ENCODE measurements at places on chromosomes 12 and 14.

DNA sequence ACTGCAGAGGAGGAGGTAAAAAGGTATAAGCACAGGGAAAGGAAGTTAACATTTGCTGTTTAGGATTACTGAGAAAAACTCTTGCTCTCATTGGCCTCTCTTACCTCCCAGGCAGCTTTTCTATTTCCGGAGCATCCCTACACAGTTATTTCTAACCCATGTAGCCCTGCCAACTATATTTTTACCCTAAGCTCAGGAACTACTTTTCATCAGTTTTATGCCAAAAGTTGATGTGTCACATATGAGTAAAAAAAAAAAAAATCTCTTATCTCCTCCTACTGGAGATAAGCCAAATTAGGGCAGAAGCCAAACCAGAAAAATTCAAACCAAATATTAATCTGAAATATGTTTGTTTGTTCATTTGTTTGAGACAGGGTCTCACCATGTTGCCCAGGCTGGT is 34.4 kb upstream of the PSMA6 start:
- no peak for DNase-seq

DNA sequence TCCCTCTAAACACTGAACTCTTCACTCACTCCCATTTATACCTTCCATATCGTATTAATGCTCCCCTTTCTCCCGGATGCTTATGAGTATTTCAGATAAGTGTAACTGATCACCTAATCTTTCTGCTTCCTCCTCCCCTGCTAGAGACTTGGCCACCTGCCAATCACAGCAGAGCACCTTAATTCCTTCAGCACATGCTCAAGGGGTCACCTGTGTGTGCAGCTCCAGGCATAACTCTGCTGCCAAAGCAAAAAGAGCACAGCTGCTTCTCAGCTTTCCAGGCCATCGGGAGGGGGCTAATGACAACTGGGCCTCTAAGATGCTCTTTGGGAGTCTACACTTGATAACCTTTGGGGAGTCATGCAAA is 106.9 kb upstream of the DYRK2 start:
- DNase-seq = no peak

- DNase-seq = no peak
These were observed 14.6 kb upstream of the FBXO34 start for GRCh38 chr14:55256586-55256985.

DNA sequence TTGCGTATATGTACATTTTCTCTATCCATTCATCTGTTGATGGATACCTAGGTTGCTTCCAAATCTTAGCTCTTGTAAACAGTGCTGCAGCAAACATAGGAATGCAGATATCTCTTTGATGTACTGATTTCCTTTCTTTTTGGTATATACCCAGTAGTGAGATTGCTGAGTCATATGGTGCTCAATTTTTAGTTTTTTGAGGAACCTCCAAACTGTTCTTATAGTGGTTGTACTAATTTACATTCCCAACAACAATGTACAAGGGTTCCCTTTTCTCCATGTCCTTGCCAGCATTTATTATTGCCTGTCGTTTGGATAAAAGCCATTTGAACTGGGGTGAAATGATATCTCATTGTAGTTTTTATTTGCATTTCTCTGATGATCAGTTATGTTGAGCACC is 44.3 kb downstream of the PELI2 start:
- no peak for DNase-seq

DNA sequence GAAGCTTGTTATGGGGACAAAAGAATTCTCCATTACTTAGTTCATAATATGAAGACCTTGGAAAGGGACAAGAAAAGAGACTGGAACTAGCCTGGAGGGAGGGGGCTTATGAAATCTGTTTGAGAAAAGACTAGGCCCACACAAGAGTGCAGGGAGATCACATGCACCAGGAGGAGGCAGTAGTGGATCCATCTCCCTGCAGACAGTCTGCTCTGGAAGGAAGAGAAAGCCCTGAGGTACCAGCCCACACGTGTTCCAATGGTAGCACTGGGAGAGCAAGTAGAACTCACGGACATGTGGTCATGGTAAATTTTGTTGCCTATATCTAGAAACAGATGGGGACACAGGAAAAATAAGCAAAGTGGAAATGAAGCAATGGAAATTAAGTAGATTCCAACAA is 445.4 kb downstream of the SOX5 start:
- no peak for DNase-seq

DNA sequence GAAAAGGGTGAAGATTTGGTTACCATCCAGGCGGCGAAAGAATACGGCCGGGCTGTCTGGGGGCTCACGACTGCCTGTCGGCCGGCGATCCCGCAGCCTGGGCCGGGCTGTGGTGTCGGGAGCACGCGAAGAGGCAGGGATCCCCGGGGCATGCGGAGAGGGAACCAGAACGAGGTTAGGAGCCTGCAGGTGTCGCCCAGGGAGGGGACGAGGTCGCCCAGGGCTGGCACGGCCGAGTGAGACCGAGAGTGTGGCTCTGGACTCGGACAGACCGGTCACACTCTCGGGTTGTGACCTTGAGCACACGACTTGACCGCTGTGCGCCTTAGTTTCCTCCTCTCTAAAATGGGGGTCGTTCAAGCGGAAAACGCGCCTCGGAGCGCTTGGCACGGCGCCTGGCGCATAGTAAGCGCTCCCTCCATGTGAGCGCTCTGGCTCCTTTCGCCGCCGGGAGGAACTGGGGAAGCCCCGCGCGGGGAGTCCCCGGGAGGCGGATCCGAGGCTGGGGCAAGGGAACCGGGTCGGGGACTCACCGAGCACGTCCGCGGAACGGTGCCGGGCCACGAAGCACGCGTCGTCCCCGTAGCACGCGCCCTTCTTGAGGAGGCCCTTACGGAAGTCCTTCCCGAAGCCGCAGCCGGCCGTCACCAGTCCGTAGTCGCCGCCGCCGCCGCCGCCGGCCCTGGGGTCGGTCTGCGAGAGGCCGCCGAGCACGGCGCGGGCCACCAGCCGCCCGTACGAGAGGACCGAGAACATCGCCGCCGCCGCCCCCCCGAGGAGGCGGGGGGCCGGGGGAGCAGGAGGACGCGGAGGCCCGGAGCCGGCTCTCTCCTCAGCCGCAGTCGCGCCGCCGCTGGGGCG is 612 bp downstream of the PPTC7 start:
- DNase-seq = peak; percentile 79

DNA sequence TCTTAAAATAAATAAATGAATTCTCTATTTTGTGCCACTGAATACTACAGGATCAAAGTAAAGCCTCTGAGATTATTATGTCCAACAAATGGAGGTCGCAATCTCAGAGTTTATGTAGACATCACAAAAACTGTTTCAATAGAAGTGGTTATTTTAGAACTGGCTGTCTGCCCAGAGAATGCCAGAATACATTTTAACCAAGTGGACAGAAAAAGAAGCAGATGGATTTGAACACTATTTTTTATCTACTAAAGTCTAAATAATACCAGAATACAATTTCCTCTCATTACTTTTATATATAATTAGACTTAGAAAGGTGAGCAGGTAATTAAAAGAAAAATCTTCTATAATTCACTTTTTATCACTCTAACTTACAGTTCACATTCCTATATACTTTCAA is 118.3 kb downstream of the MED13L start:
- DNase-seq = no peak

DNA sequence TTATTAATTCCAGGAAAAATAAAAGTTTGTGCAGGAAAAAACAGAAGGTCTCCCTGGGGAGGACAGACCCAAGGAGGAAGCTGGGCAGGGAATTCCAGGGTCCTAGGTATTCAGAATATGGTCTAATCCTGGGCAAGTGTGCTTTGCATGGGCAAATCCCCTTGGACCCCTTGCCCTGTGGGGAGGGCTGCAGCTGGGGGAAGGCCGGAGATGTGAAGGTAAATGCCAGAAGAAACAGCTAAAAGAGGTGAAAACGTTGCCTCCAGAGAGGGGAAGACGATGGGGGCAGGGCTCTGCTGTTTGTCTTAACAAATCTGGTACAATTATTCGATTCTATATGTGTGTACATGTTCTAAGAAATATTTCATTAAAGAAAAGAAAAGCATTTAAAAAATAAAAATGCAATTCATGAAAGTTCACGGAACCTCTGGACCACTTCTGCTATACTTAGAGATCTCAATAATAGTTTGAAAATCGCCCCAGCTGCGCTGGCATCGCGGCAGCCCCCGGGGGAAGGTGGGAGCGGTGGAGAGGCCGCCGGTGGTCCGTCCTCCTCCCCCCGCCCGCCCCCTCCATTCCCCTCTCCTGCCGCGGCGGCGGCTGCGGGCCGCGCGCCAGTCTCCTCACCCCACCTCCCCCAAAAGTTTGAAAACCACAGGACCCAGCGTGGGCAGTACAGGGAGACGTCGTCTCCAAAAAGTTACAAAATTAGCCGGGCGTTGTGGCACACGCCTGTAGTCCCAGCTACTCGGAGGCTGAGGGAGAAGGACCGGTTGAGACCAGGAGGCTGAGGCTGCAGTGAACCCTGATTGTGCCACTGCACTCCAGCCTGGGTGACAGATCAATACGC is 1.5 kb upstream of the PRPF40B start:
- DNase-seq = no peak

DNA sequence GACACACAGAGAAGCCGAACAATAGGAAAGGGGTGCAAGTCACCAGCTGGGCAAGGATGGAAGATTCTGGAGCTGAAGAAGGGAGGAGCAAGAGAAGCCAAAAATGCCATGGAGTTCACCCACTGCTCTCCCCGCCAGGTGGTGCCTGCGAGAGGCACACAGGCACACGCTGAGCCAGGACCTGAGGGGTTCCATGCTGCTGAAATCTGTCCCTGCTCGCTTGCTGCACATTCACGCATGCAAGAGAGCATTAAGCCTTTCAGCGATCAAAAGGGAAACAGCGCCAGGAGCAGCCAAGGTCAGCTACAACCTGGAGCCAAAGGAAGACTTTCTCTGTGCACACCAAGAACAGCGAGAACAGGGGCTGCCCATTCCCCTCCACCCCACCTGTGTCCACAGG is 104.1 kb downstream of the ANO2 start:
- DNase-seq = no peak

- no peak for DNase-seq
These were observed 260.2 kb downstream of the BMP4 start for GRCh38 chr14:53696217-53696965.

GRCh38 chr14:98364961-98365360 is 907.0 kb downstream of the BCL11B start:
- no peak for DNase-seq

- no peak for DNase-seq
These were observed 864.2 kb downstream of the TRHDE start for GRCh38 chr12:73136386-73136785.

- DNase-seq = no peak
These were observed 61.5 kb downstream of the TMEM30B start for GRCh38 chr14:61219673-61220072.

- DNase-seq = no peak
These were observed 82.3 kb downstream of the SSPN start for GRCh38 chr12:26277506-26278246.

DNA sequence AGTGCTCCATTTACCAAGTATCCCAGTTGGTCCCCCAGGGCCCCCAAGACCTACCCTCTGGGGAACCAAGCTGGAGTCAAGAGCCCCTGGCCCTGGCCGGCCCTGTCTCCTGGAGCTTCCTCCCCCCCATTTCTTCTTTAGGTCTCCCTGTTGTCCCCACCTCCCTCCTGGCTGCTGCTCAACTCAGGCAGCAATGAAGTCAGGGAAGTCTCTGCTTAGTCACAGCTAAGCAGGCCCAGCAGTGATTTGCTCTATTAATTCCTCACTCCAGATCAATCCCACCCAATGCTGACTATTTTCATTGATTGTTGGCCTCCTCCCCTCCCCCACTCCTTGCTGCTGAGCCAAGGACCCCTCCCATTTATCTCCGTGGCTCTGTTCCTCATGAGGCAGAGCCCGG is 28.3 kb downstream of the VSX2 start:
- DNase-seq = no peak

DNA sequence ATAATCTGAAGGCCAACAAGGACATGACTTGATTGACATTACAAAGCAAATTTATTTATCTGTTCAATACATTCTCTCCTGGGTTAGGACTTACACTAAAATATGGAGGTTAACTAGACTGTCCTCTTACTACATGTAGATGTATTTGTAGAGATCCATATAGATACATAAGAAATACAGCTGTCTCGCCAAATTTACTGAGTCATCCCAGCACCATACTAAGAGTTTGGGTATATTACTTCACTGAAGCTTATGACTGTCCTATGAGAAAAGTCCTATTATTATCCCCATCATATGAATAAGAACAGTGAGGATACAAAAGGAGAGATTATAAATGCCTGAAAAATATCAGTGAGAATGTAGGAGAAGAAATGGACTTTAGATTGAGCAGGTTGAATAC is 44.8 kb upstream of the ACSM4 start:
- no peak for DNase-seq

GRCh38 chr12:109056891-109057290 is 4.5 kb downstream of the USP30 start:
- DNase-seq = no peak

DNA sequence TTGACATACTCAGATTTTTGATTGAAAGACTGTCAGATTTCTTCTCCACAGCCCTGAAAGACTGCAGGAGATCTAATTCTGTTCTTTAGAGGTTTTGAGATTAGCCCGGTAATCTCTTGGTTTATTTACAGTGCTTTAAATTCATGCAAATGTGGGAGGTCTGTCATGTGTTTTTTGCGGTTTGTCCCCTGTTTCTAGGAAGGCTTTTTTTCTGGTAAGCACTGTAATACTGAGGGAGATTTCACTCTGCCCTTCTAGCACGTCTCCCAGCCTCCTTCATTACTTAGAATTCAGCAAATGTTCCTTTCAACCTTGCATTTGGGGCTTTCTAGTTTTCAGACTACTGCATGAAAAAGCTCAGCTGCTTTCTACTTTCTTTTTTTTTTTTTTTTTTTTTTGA is 31.1 kb downstream of the GPHN start:
- no peak for DNase-seq

DNA sequence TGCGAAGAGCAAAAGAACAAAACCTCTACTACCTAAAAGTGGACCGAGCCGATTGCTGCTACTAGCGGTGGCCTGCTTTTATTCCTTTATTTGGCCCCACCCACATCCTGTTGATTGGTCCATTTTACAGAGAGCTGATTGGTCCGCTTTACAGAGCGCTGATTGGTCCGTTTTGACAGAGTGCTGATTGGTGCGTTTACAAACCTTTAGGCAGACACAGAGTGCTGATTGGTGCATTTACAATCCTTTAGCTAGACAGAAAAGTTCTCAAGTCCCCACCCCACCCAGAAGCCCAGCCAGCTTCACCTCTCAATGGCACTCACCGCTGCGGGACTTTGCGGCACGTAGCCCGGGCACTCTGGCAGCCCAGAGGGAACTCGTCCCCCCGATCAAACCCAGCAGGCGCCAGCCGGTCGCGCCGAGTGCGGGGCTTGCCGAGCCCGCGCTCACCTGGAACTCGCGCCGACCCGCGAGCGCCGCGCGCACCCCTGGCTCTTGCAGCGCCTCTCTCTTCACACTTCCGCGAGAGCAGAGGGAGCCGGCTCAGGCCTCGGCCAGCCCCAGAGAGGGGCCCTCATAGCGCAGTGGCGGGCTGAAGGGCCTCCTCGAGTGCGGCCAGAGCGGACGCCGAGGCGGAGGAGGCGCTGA is 8.7 kb upstream of the FGD4 start:
- peak; percentile 52 for DNase-seq

Data from activated CD8-positive, alpha-beta memory T cell treated with anti-CD3 and anti-CD28 coated beads, Interleukin-2, amount 10 ng/mL, durations not matched to agents 7 days and 5 days (primary cell).